ENCODE measurements at places on chromosomes 4 and X.

DNA sequence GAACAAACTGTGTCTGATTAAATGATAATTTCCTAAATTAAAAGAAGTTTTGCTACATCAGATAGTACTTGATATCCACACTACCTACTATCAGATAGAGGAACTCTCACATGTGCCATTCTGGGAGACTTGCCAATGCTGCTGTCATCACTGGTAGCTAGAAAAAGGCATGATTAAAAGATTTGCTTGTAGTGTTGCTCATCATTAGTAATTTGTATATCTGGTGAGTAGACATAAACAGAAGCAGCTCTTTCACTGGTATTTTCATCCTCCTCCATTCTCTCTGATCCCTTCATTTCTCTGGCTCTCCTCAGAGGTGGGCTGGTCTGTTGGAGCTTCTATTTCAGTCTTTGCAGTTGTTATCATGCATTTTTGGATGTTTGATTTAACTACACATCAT, 56.0 kb downstream of the SPRY1 start:
- no peak for DNase-seq

- no peak for DNase-seq
Measured at GRCh38 chr4:89283226-89284009, 24.2 kb downstream of the GPRIN3 start.

DNA sequence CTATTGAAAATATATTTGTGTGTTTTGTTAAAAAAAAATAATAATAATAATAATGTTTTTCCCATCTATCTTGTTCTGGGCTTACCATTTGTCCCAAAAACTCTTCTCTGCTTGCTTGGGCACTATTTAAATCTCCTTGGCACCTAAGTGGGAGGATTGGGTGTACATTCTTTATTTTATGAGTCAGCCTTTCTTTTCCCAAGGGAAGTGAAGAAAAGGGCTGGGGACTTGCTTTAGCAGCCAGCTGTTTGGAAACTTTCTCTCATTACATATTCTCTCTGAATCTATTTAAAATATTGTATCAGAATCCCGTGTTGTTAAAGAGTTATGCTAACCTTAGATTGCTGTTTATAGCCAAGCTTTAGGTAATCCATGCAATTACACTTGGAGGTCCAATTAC, 2332.4 kb downstream of the ARAP2 start:
- DNase-seq, result no peak

- DNase-seq, result no peak
Measured at GRCh38 chr4:3405176-3405575, 36.6 kb upstream of the HGFAC start.

- DNase-seq, result peak; percentile 66
Measured at GRCh38 chr4:2222838-2223237, 19.1 kb downstream of the HAUS3 start.

GRCh38 chr4:8353912-8354453, 84.4 kb downstream of the HTRA3 start:
- no peak for DNase-seq
